ENCODE measurements at places on chromosomes 7 and 10.

- DNase-seq = no peak
Observed at GRCh38 chr7:15018981-15019380, 116.4 kb upstream of the DGKB start.

- DNase-seq = no peak
Observed at GRCh38 chr7:133690740-133691139, 436.4 kb upstream of the LRGUK start.

- DNase-seq = no peak
Observed at GRCh38 chr7:139543801-139544603, 20.5 kb downstream of the CLEC2L start.

DNA sequence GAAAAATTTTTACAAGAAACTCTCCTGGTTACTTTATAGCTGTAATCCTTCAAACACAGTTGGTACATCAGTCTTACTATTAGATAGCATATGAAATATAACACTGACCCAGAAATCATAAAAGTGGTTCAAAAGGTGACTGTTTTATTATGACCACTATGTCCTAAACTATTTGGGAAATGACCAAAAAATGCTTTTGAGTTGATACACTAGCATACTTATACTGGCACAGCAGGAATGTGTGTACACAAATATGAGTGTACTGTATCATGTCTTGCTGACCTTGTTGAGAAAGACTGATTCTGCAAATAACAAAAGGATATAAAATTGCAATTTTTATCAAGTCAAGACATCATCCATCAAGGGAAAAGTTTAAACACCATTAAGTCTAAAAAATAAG lies 24.3 kb downstream of the CSTF2T start:
- DNase-seq = no peak

DNA sequence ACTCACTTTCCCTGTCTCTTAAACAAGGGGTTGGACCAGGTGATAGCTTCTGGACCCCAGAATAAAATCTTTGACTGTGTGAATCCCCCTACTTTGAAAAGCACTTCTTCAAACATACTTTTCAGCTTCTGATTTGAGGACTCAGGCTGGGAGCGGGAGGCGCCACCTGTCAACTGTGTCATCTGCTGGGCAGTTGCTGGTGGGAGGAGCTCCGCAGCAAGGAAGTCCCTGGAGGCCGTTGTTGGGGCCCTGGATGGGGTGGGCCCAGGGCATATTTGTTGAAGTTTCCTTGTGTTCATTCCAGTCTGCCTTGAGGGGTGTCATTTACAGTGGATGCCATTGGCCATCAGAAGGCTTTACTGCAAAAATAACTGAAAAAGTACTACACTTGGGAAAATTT lies 197.7 kb downstream of the CCDC3 start:
- no peak for DNase-seq

DNA sequence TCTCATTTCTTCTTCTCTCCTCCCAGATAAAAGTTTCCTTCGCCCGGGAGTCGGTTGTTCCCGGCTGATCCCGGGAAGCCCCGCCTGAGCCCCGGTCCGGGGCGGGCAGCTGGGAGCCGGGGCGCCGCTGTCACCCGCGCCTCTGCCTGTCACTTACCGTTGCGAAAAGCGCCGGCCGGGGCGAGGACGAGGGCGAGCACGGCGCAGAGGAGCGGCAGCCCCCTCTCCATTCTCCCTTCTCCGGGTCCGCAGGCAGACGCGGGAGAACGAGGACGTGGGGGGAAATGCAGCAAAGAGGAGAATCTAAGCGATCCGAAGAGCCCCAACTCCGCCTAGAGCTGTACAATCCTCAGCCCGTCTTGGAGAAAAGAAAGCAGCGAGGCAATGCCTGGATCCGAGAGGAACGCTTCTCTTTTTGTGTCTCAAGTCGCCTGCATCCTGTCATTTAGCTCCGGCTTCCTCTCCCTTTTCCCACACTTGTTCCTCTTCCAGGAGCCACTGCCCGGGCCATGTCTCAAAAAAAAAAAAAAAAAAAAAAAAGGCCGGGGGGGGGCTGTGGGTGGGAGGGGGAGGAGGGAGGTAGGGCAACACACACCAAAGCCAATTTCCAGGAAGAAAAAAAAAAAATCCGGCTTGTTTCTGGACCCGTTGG lies at the start of gene NRP1:
NRP1 (minus strand) TSS at position 515 of the 652 bp plus-strand sequence; CDS start at position 230, 285 bp downstream.
- DNase-seq = no peak

DNA sequence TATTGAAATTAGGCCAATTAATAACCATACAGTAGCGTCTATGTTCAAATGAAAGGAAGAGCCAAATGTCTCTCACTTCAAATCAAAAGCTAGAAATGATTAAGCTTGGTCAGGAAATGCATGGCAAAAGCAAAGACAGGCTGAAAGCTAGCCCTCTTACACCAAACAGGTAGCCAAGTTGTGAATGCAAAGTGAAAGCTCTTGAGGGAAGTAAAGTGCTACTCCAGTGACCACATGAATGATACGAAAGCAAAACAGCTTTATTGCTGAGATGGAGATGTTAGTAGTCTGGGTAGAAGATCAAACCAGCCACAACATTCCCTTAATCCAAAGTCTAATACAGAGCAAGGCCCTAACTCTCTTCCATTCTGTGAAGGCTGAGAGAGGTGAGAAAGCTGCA lies 123.8 kb downstream of the TEX36 start:
- DNase-seq = peak; percentile 19

Measured in activated CD4-positive, alpha-beta T cell treated with anti-CD3 and anti-CD28 coated beads, Interleukin-2, Interleukin-4, amounts not matched to agents 100 ng/mL and 50 ng/mL, durations not matched to agents 16 hours and 8 hours (primary cell).